ENCODE measurements at places on chromosomes 6 and 20.

- no peak for DNase-seq
These were observed 44.7 kb downstream of the MCUR1 start for GRCh38 chr6:13769655-13770053.

GRCh38 chr6:50935442-50935841, 116.8 kb downstream of the TFAP2B start:
- no peak for DNase-seq

GRCh38 chr6:137978252-137978896, 111.3 kb downstream of the TNFAIP3 start:
- no peak for DNase-seq

DNA sequence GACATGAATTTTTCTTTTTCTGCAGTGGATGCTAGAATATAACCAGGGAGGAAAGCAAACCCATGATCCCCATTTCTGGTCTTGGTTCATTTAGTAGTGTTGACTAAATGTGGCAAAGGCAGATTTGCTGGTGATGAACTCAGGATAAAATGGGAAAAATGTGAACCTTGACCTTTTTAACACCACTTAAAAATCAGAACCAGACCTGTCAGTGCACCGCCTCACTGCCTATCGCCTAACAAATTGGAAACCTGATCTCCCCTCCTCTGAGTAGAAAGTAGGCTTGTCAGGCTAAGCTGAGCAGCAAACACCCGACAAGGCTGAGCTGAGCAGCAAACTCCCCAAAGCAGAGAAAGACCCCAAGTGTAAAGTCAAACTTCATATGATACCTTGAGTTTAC, 254.8 kb downstream of the FOXC1 start:
- peak; percentile 13 for DNase-seq

- no peak for DNase-seq
These were observed at the start of gene GNMT for GRCh38 chr6:42960243-42961019. Gene GNMT, plus strand, starts transcription at chr6:42960754. Its CDS starts 14 bp downstream, at chr6:42960768.

GRCh38 chr6:36805917-36806316, 33.3 kb downstream of the CPNE5 start:
- no peak for DNase-seq

DNA sequence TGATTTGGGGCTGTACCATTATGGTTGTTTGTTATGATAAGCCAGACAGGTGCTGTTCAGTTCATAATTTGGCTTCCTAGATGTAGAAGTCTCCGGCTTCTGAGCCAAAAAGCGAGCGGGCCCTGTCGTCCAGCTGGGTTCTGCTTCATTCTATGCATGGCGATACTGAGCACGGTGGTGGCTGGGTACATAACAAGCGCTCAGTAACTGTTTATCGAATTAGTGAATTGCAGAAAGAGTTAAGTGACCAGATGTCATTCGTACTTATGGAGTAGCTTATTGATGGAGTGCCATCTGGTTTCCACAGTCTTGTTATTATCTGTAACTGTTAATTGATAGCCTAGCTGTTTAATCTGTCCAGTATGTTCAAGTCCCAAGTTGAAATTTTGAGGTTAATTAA, 85.0 kb downstream of the DTD1 start:
- no peak for DNase-seq

Measured in fibroblast of skin of scalp (primary cell).